Cerebellar nuclear complex (tissue), 1 donor: ENCODE measurements at places on chromosomes 6 and 20.

DNA sequence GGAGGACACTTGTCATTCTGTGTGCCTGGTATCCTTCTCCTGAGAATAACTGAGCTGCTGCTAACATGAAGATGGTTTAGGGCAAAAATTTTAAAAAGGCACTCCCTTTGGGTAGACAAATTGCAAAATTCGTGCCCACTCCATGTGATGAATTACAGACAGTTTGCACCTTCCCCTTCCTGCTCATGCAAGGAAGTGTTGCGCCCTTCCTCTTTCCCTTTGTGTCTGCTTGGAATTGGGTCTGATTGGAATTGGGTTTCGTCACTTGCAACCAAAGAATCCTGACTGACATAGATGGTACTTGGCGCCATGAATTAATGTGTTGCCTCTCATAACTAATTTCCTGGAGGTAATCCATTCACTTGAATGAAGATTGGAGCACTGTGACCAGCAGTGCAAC lies 62.3 kb upstream of the SHLD1 start:
- DNase-seq, result no peak

- DNase-seq, result no peak
Observed at GRCh38 chr20:57567471-57568079, 6.7 kb downstream of the PCK1 start.

GRCh38 chr6:115091461-115091860 lies 748.6 kb upstream of the HS3ST5 start:
- no peak for DNase-seq

GRCh38 chr6:137697267-137697938 lies 169.7 kb upstream of the TNFAIP3 start:
- DNase-seq, result no peak

DNA sequence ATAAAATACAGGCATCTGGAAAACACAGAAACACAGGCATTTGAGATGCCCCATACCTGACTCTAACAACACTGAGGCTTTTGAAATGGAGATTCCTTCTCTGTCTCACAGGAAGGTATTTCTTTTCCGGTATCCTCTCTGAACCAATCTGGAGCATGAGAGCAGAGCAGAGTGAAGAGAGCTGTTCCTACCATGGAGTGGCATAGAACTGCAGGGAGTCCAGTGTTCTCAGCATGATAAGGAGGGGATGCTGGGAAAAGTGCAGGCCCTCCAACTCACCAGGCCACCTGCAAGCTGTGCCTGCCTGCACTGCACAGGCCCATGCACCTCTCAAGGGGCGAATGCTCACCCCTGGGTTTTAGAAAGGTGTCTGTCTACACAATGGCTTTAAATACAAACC lies 89.2 kb downstream of the FOXA2 start:
- DNase-seq, result no peak

- no peak for DNase-seq
Observed at GRCh38 chr6:39684790-39685488, 40.3 kb downstream of the KIF6 start.

GRCh38 chr6:51934098-51934497 lies 153.3 kb downstream of the PKHD1 start:
- no peak for DNase-seq

DNA sequence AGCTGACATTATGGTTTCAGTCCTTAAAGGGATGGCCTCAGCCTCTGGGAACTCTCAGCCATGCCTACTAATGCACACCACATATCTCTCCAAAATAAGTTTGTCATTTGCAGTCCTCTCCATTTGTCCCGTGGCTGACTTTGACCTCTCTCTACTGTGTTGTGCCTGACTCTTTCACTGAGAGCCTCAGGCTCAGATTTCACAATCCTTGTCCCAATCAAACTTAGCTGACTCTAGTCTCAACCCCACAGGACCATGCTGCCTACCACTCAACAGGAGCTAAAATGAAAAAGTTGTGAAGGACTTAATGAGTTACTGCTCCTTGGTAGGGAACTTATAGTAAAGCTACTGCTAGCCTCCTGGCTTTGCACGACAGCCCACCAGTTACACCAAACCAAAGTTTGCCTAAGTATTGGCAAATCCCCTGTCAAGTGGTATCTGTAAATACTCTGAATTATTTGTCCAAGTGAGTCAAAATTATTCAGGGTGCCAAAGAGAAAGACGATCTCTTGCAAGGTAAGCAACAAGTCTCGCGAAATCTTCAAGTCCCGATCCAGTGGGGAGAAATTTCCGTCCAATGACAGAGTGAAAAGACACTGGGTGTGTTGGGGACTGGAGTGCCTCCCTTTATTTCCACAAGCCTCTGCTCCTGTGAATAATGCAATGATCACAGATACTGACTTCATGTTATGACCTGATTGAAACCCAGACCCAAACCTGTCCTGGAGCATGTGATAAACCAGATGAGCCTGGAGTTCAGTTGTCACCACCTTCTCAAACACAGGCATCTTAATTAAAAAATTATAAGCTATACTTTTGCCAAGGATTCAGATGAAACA lies 124.4 kb upstream of the FOXQ1 start:
- no peak for DNase-seq
